ENCODE measurements at places on chromosomes 1 and 21.

- no peak for DNase-seq
These were observed 132.0 kb upstream of the CACHD1 start for GRCh38 chr1:64337926-64338325.

GRCh38 chr1:60759291-60759690 lies 323.1 kb upstream of the NFIA start:
- DNase-seq: no peak

- no peak for DNase-seq
These were observed 88.6 kb downstream of the RIPK4 start for GRCh38 chr21:41678016-41678923.

DNA sequence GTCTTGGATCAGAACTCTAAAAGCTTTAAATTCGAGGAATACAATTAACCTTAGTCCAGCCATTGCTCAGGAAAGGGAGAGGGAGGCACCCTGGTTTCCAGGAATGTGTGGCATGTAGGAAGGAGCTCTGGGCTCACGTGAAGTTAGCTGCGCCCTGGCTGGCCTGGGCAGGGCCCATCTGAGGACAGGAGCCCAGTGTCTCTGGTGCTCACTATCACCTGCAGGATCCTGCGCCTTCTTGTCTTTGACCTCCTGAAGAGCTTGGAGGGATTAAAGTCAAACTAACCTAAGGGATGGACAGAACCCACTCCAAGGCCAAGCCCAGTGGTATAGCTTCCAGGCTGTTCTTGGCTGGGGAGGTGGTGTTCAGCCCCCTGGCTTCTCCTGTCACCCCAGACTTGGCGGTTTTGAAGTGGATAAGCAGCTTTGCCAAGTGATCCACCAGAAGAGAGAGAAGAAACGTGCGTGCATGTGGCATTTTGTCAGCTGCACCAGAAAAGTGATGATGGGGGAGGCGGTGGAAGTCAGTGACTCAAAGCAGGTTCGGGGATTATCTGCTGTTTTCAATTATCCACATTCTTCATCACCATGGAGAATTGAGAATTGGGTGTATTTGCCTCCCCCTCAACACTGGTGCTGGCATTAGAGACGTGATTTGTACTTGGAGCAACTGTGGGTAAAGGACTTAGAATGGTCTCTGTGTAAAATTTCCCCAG lies 11.9 kb upstream of the KCNN3 start:
- no peak for DNase-seq

GRCh38 chr1:98893371-98893770 lies 111.3 kb downstream of the PLPPR5 start:
- no peak for DNase-seq

GRCh38 chr21:29149808-29150425 lies 19.5 kb downstream of the MAP3K7CL start:
- DNase-seq: no peak

DNA sequence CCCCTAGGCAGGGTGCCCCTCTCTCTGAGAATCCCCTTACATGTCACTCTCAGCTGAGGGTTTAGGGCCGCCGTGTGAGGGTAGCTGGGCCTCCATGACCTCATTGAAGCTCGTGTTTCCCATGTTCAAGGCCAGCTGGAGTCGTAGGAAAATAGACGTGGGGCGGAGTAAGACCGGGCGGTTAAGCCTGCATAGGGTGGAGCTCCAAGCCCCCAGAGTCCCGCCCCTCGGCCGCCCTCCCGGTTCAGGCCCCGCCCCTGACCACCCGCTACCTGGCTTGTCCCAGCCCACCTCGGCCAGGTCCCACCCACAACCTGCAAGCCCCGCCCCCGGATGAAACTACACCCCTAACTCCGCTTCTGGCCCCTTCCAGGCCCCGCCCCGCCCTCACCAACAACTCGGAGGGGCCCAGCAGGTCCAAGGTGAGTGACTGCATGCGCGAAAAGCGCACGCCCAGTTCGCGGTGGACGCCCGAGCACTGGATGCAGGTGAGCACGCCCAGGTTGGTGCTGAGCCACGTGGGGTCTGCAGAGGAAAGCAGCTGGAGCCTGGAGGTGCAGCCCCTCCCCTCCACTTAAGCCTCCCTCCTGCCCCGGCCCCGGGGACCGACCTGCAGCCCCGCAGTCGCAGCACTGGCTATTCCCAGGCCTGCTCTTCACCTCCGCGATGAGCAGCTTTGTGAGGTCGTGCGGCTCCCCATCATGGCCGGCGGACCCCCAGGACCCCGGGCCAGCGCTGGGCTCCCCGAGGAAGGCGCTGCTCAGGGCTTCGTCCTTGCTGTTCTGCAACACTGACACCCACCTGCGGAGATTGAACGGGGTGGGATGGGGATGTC lies 12.2 kb upstream of the TCEA3 start:
- DNase-seq: peak; percentile 9

DNA sequence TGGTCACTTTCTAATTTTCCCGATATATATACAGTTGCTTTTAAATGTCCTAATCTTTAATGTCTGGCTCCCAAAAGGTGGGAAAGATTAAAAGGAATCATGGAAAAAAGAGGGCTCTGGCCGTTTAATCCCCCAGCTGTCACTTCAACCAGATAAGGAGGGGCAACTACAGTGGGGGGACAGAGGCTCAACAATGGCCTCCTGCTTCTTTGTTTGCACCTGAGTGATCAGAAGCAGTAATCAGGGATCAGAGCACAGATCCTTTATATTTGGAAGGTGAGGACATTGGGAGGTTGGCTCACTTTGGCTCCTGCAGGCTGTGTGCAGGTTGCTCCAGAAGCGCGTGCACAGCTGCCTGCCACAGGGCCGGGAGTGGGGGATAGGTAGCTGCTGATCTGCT lies 212.8 kb downstream of the FMN2 start:
- DNase-seq: no peak

- DNase-seq: no peak
These were observed 107.2 kb downstream of the ARHGEF10L start for GRCh38 chr1:17646444-17647280.

DNA sequence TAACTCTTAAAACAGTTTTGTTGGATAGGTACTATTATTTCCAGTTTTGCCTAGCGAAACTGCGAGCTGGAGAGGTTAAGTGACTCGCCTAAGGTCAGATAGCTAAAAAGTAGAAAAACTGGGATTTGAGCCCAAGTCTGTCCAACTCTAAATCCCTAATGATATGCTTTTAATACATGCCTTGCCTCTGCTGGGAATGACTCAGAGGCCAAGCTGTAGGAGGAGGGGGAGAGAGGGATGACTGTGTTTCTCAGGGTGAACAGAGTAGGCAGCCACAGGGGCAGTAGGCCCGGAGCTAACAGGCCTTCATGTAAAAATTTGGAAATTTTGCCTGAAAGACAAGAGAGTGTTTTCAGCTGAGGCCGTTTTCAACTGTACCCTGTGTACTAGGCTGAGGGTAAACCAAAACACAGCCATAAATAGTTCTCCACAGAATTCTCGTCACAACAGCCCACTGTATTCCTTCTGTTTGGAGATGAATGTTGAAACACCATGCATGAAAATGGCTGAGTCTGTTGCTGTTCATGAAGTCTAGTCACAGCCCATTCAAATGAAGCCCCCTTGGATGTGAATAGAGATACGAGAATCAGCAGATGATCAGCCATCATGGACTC lies 107.5 kb upstream of the HOOK1 start:
- DNase-seq: no peak

- no peak for DNase-seq
These were observed 63.6 kb downstream of the TMEM53 start for GRCh38 chr1:44610527-44611148.

DNA sequence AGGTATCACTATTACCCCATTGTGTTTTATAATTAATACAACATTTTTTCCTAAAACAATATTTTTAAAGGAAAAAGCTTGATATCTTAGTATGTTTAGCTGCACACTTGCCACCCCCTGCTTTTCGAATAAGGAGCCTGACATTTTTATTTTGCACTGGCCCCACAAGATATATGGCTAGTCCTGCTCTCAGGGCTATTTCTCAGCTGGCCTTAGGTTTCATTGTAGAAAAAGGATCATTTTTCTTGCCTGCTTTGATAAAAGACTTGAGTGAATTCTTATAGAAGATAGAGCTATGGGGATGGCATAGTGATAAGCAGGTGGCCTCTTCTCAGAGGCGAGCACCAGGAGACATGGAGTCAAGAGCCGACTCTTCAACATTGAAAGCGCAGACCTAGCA lies 167.0 kb downstream of the FAM78B start:
- no peak for DNase-seq

DNA sequence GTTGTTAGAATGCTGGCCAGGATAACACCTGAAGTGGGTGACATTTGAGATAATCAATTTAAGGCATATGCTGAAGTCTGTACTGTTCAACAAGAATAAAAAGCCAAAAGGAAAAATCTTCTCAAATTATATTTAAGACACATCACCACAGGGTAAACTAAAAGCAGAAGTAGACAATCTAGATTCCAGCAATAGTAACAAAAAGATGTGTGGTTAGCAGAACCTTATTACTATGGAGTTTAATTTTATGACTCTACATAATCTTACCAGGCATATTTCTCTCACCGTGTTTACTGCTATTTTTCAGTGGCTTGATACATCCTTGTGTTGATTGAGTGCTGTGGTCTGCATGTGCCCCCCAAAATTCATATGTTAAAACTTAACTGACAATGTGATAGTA lies 300.4 kb upstream of the ZP4 start:
- DNase-seq: no peak

GRCh38 chr1:116966791-116967190 lies 34.8 kb upstream of the CD101 start:
- DNase-seq: no peak

GRCh38 chr1:242318140-242318539 lies 206.4 kb downstream of the PLD5 start:
- no peak for DNase-seq

DNA sequence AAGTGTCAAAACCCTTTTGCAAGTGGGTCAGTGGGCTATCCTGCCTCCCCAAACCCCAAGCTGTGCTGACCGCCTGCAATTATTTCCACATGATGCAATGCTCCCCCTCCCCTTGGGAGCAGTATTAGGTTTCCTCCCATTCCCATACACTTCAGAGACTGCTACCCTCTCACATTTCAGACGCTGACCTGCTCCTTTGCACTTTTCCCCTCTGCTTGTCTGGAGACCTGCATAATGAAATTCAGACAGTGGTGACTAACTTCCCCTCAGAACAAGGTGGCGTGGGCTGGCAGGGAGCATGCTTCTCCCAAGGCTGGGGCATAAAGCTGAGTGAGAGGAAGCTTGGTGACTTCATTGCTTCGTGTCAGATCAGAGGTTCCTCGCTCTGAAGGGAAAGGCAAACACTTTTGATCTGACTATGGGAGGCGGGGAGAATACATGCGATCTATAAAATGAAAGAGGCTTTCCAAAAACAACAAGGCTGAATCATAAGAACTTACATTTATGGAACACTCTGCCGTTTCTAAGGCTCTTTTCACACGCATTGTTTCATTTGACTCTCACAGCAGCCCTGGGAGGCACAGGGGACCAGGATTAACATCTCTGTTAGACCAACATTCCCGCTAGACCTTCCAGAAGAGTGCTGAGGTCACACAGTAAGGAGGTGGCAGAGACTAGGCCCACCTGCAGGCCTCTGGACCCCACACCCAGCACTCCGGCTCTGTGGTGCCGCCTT lies 27.5 kb upstream of the ROR1 start:
- DNase-seq: no peak

DNA sequence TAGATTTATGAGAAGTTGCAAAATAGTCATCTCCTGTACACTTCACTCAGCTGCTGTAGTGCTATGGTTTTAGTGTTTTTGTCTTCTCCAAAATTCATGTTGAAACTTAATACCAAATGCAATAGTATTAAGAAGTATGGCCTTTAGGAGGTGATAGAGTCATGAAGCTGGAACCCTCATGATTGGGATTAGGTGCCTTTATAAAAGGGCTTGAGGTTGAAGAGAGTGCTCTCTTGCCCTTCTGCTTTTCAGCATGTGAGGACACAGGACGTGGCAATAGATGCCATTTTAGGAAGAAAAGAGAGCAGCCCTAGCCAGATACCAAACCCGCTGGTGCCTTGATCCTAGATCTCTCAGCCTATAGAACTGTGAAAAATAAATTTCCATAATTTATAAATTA lies 87.6 kb downstream of the CTH start:
- DNase-seq: no peak

- DNase-seq: no peak
These were observed 78.6 kb downstream of the STUM start for GRCh38 chr1:226627050-226627755.

- DNase-seq: peak; percentile 53
These were observed 37.0 kb upstream of the PARP1 start for GRCh38 chr1:226444901-226445300.

DNA sequence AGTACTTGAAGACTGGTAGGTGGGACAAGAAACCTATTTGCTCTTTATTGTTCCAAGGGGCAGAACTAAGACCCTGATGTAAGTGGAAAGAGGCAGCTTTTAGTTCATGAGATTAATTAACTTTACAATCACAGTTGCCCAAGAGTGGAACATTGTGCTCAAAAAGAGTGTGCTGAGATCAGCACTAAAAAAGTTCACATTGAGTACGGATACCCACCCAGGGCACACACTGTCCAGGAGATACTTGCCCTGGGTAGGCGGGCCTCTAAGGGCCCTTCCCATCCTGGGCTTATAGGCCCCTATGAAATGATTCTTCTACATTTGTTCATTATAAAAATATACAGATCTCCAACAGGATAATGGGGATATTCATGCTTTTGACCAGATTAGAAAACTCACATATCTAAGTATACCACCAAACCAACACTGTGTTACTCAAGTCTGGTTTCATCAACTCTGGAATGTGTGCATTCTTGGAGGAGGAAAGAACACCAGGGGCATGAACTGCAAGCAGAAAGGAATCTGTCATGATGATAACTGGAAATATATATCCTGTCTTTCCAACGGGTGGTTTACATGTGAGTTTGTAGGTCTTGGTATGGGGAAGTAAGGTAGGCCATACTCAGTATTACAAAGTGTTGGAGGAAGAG lies 626.2 kb downstream of the SMYD3 start:
- DNase-seq: no peak

GRCh38 chr1:67572594-67573221 lies 112.3 kb upstream of the GADD45A start:
- no peak for DNase-seq

- DNase-seq: no peak
These were observed 16.8 kb upstream of the PLEKHG5 start for GRCh38 chr1:6508154-6508815.

All from activated naive CD4-positive, alpha-beta T cell treated with Interleukin-2 at 50 U/mL for 16 hours (primary cell).